Fibroblast of the aortic adventitia (primary cell): ENCODE measurements at places on chromosomes 4 and X. TPM values are rescaled to one million over a fixed set of nuclear protein-coding genes. Genes with fewer than 3 reads are reported as not detected.

DNA sequence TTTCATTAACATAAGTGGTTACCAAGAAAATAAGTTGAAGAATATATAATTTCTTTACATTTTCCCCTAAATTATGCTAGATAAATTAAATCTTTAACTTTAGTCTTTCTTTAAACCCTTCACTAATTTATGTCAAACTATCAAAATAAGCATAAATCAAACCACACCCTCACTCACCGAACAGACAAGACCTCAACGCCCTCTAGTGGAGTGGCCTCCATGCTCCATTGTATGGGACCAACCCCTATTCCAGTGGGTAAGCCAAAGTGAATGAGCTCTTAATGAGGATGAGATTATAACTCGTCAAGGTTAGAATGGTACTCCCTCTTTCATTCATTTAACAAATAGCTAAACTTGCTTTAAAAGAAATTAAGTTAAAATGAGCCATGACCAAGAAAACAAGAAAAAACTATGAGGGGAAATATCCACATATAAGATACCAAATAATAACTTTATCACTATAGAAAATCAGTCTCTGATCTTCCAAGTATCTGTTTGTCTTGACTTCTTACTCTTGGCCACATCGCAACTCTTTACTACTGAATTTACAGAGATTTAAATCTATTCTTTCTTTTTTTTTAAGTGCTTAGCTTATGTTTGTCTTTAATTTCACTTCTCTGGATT, 15.6 kb upstream of the BBS12 start:
- DNase-seq = peak; percentile 77

The SERPINA7 gene
- not detected in 2 replicates for total RNA-seq

DNA sequence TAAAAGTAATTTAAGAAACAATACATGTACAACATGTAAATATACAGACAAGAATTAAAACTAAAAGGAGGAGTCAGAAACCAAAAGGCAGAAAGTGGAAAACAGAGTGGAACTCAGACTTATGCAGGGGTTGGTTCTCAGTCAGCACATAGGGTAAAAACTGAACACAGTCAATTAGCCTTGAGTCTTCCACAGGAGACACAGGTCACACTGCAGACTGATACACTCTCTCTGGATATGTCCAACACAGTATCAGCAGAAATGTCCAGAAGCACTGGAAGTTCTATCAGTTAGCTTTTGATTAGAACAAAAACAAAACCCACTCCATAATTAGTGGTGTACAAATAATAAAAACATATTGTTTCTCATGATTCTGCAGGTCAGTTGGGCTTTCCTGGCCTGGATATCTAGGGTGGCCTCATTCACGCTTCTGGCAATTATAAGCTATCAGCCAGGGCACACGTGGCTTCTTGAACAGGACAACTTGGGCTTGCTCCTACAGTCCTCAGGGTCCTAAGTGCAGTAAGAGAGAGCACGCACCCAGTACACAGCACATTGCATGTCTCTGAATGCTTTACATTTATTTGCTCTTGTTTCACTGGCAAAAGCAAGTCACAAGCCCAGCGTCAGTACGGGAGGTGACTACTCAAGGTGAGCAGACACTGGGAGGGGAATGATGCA, 21.6 kb downstream of the TEC start:
- no peak for DNase-seq

GRCh38 chrX:53767544-53767943, 81.0 kb upstream of the HUWE1 start:
- DNase-seq = no peak

The LNX1 gene
- 1.6 and 3.5 TPM in 2 replicates for total RNA-seq
